ENCODE measurements at places on chromosomes 2 and 18.

GRCh38 chr2:127086990-127087790, 19.8 kb downstream of the BIN1 start:
- no peaks in the 10 kb centered on the region for H3K36me3 ChIP-seq
- peaks cover 56% of the 10 kb centered on the region for H3K4me1 ChIP-seq
- peak overlapping the region; percentile 92 for H3K27ac ChIP-seq
- DNase-seq, result peak; percentile 77
- H3K27me3 ChIP-seq, result no peaks in the 10 kb centered on the region
- H3K4me3 ChIP-seq, result peak overlapping the region; percentile 4

DNA sequence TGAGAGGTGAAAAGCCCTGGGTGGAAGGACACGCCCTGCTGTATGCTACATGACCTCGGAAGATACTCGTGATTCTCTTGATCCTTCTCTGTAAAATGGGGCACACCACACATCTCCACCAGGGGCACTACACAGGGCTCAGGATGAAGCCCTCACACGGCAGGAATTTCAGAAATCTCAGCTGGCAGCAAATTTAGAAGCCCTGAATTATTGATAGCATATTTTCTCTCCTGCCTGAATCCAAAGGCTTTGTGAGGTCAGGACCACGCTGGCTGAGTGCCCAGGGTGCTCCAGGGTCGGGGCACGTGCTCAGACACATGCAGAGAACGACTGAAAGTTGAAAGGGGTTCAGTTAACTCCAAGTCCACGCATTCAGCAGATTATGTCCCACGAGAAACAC, 42.1 kb upstream of the GALR1 start:
- no peaks in the 10 kb centered on the region for H3K36me3 ChIP-seq
- no peaks in the 10 kb centered on the region for H3K27me3 ChIP-seq
- H3K4me3 ChIP-seq, result no peak overlapping the region
- H3K4me1 ChIP-seq, result peaks cover 54% of the 10 kb centered on the region
- no peak for DNase-seq

- no peak overlapping the region for H3K27ac ChIP-seq
- no peaks in the 10 kb centered on the region for H3K27me3 ChIP-seq
- H3K4me1 ChIP-seq, result no peaks in the 10 kb centered on the region
- no peaks in the 10 kb centered on the region for H3K36me3 ChIP-seq
- no peak for DNase-seq
Measured at GRCh38 chr18:33532978-33533377, 45.0 kb upstream of the ASXL3 start.

GRCh38 chr2:220277445-220277975, 650.1 kb downstream of the SLC4A3 start:
- DNase-seq, result peak; percentile 21
- H3K27ac ChIP-seq, result no peak overlapping the region
- no peaks in the 10 kb centered on the region for H3K4me1 ChIP-seq
- H3K27me3 ChIP-seq, result no peaks in the 10 kb centered on the region

DNA sequence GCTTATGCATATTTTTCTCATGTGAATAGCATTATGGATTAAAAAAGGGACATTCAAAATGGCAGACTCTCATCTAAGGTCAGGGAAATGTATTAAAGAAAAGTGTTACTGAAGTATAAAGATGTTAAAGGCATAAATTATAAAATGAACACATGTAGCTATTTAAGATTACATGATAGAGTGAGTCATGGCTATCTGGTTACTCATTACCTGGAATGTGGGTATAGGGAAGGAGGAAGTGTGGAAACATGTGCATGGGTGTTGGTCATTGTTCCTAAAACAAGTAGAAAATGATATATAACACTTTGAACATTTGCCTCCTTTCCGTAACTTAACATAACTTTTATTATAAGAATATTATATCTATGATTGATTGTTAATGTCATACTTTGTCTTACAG, 66.4 kb downstream of the MYO1B start:
- no peaks in the 10 kb centered on the region for H3K4me1 ChIP-seq
- no peak overlapping the region for H3K27ac ChIP-seq
- no peak overlapping the region for H3K4me3 ChIP-seq
- H3K36me3 ChIP-seq, result no peaks in the 10 kb centered on the region

DNA sequence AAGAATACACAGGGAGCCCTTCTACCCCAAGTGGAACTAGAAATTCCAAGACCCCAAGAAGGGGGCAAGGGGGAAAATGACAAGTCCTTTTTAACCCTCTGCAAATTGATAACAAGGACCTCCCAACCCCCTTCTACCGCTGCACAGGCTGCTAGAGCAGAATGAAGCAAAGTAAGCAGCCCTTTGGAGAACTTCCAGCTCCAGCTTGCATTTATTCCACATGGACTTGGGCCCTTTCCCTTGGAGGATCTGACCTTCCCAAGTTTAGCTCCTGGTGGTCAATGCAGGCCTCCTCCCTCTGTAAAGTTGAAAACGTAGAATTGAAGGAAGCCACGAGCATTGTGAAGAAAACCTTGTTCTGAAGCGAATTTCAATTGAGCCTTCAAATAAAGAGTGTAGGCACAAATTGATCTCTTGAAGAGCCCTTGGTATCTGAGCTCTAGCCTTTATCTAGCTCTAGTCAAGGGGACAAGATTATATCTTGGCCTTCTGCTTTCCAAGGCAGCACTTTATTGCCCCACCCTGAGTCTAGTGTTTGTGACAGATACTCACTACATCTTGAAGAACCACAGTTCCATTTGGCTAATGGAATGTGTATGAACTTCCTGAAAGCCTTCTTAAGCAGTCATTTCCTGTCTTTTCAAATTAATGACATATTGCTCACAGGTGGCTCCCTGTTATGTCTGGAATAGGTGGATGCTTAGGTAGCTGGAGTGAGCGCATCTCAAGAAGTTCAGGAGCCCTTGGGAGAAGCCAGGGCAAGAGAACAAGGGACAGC, 37.2 kb downstream of the SLC14A2 start:
- H3K27ac ChIP-seq, result no peak overlapping the region
- H3K4me1 ChIP-seq, result no peaks in the 10 kb centered on the region
- H3K27me3 ChIP-seq, result no peaks in the 10 kb centered on the region
- no peak overlapping the region for H3K4me3 ChIP-seq
- no peaks in the 10 kb centered on the region for H3K36me3 ChIP-seq

- no peak for DNase-seq
- no peaks in the 10 kb centered on the region for H3K36me3 ChIP-seq
- no peaks in the 10 kb centered on the region for H3K27me3 ChIP-seq
- H3K27ac ChIP-seq, result no peak overlapping the region
- H3K4me3 ChIP-seq, result no peak overlapping the region
- no peaks in the 10 kb centered on the region for H3K4me1 ChIP-seq
Measured at GRCh38 chr2:181776336-181776735, 96.0 kb upstream of the NEUROD1 start.

DNA sequence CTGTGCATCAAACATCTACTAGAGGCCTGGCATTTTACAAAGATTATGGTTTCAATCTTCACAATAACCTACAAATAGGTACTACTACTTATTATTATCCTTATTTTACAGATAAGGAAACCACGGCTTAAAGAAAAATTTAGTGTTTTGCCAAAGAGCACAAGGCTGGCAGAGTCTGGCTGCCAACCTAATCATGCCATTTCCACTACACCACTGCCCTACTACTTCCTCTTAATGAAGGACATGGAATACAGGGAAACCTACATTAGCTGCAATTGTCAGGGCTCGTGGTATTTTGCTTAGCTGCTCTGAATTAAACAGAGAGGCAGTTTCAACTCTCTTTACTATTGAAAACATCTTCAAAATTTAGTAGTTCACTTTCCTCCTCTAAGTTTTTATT, 5.9 kb downstream of the MBOAT2 start:
- H3K4me3 ChIP-seq, result no peak overlapping the region
- no peaks in the 10 kb centered on the region for H3K27me3 ChIP-seq
- peaks cover 21% of the 10 kb centered on the region for H3K4me1 ChIP-seq
- no peaks in the 10 kb centered on the region for H3K36me3 ChIP-seq
- no peak for DNase-seq

DNA sequence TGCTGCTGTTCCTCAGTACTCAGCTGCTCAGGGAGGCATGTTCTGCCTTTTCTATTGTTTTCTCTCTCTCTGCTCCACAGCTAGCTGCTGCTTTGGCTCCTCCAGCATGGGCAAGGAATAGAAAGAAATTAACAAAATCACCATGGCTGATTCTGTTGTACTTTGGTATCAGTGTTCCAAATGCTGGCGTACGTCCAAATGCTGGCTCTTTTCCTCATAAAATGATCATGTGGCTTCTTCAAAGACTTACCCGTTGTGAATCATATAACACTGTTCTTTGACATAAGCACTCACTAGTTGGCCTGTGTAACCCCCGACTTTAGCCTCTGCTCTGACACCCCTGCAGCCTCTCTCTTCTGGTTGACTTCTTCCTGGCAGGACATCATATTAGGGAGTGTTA, 547.6 kb downstream of the CPS1 start:
- no peak overlapping the region for H3K27ac ChIP-seq
- H3K4me3 ChIP-seq, result no peak overlapping the region
- H3K36me3 ChIP-seq, result no peaks in the 10 kb centered on the region

DNA sequence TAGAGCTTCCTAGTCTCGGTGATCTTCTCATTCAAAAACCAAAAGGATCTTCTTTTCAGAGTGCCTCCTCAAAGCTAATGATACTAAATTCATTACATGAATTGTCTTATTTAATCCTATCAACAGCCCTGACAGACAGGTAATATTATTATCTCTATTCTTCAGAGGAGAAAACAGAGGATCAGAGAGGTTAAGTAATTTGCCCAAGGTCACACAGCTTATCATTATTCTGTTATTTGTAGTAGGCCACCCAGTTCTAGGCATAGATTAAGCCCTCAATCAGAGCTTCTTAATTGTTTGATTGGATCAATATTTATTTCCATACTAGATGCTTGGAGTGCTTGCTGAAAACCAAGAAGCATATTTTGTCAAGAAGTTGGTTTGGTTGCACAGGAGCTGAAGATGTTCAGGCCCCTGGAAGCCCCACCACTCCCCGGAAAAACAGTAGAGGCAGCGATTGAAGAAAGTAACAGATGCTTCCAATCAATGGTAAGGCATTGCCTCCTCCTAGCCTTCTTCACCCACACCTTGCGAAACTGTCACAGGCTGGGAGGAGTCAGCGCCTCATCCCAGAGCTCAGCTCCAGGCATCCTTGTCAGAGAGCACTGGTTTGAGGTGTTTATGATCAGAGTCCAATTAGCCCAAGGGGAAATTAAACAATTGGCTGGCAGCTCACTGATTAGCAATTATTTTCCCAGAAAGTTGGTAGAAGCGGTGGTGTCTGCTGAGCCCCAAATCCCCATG, 487.2 kb downstream of the BCL11A start:
- no peak overlapping the region for H3K4me3 ChIP-seq
- no peaks in the 10 kb centered on the region for H3K27me3 ChIP-seq
- no peak for DNase-seq
- H3K36me3 ChIP-seq, result no peaks in the 10 kb centered on the region
- H3K27ac ChIP-seq, result no peak overlapping the region

DNA sequence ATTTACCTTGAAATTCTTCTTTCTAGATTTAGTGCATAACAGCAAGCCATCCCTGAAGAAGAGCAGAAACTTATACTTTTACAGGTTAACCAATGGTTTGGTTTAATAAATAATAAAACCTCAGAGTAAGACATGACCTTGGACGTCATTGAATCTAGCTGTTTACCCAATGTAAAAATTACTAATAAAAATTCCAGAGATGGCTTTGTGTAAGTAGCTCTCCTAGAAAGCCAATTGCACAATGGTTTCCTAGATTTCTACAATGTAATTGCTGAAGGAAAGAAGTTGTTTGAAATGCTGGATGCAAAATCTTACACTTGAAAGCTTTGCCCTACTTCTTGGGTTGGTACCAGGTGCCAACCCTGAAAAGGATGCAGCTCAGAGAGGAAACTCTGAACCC, 1.5 kb downstream of the XDH start:
- no peaks in the 10 kb centered on the region for H3K4me1 ChIP-seq
- no peaks in the 10 kb centered on the region for H3K36me3 ChIP-seq
- no peak overlapping the region for H3K27ac ChIP-seq
- H3K27me3 ChIP-seq, result no peaks in the 10 kb centered on the region

- DNase-seq, result no peak
- no peaks in the 10 kb centered on the region for H3K27me3 ChIP-seq
- H3K4me3 ChIP-seq, result no peak overlapping the region
Measured at GRCh38 chr2:62352031-62352430, 154.0 kb downstream of the TMEM17 start.

DNA sequence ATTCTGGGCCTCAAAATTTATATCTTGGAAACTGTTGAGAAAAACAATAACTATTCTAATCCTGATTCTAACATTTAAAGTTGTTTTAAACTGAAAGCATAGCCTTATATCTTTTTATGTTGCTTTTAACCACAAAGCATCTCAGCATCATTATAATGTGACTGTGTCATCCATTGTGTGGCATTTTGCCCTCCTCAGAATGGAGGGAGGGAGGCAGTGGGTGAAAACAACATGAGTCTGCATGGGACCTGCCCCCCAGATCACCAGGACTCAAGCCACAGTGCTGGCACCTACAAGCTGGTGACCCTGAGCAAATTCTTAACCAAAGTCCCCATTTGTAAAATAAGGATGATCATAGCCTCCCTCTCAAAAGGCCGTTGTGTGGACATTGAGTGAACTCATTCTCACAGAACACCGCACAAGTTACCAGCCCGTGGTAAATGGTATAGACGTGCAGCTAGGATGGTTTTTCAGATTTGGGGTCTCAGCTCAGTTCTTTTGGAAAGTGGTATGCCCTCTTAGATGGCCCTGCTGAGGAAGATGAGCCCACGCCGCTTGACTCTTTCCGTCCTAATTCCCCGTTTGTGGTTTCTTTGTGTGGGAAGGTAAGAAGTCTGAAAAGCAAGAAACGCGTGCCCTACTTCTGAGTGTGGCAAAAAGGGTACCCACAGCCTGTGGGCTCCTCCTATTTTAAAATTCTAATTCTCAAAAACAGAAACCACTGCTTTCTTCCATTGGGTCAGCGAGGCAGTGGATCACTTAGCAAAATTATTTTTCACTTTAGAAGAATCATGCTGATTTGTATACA, 305.0 kb upstream of the ID2 start:
- H3K27ac ChIP-seq, result no peak overlapping the region
- no peak overlapping the region for H3K4me3 ChIP-seq
- no peaks in the 10 kb centered on the region for H3K27me3 ChIP-seq
- H3K4me1 ChIP-seq, result no peaks in the 10 kb centered on the region
- no peaks in the 10 kb centered on the region for H3K36me3 ChIP-seq

- H3K4me3 ChIP-seq, result no peak overlapping the region
- H3K27ac ChIP-seq, result no peak overlapping the region
- no peaks in the 10 kb centered on the region for H3K4me1 ChIP-seq
- H3K36me3 ChIP-seq, result no peaks in the 10 kb centered on the region
- no peak for DNase-seq
Measured at GRCh38 chr2:168426861-168427260, 29.2 kb upstream of the CERS6 start.

Measured in tibial nerve (tissue), 4 donors.